AG09319 (cell line): ENCODE measurements at places on chromosomes 2 and 18.
A peak's percentile ranks its signal among the peaks of the same experiment; 100 is the strongest.

GRCh38 chr2:238158018-238158508 is 707 bp upstream of the ERFE start:
- DNase-seq = no peak

- DNase-seq = peak; percentile 28
Measured at GRCh38 chr2:191166111-191166755, 15.4 kb upstream of the STAT4 start.

GRCh38 chr2:72415781-72416475 is 268.3 kb upstream of the CYP26B1 start:
- DNase-seq = no peak

- no peak for DNase-seq
Measured at GRCh38 chr2:222436040-222436413, 11.7 kb downstream of the SGPP2 start.

DNA sequence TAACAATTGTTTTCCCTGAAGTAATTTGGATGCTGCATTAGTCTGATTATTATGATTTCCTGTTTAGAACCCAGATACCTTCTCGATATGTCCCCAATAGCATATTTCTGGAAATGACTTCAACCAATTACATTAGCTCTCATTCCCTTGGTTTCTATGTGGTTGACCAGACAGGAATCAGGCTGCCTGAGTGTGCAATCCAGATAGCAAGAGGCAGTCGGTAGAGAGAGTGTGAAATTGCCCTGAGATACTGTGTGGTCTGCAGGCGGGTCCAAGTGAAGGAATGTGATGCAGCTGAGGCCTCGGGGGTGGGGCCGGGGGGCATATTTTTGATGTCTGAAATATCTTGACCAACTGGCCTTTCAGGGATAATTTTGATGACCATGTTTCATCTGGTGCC is 143.9 kb upstream of the ITGA6 start:
- DNase-seq = no peak

DNA sequence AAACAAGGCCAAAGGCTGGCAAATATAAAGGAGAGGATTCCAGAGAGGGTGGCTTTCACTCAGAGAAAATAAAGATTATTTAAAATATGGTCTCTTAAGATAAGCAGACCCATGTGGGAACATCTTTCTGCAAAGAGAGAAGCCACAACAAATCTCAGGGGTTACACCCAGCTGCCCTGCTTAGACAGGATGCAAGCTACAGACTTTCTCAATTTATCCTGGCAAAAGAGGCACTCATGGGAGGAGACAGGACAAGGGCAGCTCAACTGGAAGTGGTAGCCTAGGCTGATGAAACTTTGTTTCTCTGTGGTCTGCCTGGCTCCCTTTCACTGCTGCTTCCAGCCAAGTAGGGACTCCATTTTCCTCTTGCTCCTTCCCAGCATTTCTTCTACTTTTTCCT is 25.9 kb upstream of the SULT1C4 start:
- peak; percentile 22 for DNase-seq
